ENCODE measurements at places on chromosomes 1 and 21.

DNA sequence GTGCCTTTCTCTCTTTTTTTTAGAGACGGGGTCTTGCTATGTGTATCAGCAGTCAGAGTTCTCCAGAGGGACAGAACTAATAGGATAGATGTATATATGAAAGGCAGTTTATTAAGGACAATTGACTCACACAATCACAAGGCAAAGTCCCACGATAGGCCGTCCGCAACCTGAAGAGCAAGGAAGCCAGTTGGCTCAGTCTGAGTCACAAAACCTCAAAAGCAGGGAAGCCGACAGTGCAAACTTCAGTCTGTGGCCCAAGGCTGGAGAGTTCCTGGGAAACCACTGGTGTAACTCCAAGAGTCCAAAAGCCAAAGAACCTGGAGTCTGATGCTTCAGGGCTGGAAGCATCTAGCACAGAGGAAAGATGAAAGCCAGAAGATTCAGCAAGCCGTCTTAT, 16.3 kb upstream of the H3-3A start:
- no peak for DNase-seq

- DNase-seq, result no peak
Observed at GRCh38 chr1:220910021-220910420, 30.8 kb downstream of the HLX start.

DNA sequence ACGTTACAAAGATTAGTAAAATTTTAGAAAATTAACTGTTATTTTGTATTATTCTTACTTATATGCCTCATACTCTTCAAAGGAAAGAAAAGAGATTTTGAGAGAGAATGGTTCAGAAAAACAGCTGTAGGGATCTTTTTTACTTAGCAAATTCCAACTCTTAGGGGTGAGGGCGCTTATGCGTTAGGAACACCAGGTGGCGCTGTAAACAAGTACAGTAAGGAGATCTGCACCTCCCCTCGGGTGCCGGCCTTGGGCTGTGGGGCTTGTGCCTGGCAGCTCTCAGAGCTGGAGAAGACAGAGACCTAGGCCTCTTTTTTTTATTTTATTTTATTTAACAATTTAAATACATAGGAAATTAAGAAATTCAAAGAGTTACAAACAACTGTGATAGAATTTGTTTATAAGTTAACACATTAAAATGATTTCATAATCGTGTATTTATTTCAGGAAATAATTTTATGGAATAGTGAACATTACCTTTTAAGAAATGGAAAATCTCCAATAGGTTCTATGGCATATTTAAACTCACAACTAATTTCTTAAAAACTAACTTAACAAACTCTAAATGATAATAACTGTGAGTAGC, 32.6 kb downstream of the UTP25 start:
- peak; percentile 46 for DNase-seq

DNA sequence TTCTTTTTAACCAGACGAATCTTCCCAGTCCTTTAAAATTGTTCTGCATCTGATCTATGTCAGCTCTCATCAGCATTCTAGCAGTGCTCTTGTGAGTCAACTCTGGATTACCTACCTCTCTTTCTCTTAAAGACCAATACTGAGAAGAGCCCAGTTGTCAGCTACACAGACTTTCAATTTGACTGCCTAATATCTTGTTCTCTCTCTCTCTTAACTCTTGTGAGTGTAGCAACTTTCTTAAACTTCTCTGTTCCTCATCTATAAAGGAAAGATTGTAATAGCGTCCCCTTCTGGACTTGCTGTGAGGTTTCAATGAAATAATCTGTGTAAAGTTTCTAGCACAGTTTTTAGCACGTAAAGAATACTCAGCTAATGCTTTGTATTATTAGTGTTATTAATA, 499.3 kb upstream of the ADAMTS5 start:
- no peak for DNase-seq

DNA sequence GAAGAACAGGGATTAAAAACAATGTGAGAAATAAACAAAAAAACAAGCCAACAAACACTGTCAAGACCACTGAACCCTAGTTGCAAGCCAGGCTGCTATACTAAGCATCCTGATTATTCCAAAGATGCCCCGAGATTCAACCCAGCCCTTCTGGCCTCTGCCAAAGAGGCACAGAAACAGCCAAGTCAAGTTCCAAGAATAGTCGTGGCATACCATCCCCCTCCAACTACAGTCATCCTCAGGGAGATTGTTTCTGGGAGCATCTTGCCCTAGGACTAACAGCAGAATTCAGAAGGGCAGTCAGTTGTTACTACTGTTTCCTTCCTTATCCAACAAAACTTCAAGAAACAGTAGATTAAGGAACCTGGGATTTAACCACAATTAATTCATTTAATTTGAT, 52.3 kb downstream of the ABL2 start:
- DNase-seq, result no peak

DNA sequence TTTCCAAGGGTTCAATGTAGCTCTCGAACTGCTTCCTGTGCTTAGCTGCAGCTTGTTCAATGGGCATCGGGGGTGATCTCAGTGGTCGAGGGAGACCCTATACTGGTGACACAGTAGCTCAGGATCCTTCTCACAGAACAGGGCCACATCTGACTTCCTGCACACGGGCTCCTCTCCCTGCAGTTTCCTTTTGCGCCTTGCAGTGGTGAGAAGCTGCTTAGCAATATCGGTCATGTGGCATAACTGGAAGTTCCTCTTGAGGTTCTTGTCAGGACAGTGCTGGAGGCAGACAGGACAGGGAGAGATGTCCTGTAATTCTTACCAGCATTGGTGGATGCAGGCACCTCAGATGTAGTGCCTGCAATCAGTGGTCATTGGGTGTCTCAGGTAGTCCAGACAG, 140.5 kb upstream of the MAP1LC3C start:
- DNase-seq, result no peak

GRCh38 chr1:233972951-233973635, 68.6 kb downstream of the SLC35F3 start:
- DNase-seq, result no peak

DNA sequence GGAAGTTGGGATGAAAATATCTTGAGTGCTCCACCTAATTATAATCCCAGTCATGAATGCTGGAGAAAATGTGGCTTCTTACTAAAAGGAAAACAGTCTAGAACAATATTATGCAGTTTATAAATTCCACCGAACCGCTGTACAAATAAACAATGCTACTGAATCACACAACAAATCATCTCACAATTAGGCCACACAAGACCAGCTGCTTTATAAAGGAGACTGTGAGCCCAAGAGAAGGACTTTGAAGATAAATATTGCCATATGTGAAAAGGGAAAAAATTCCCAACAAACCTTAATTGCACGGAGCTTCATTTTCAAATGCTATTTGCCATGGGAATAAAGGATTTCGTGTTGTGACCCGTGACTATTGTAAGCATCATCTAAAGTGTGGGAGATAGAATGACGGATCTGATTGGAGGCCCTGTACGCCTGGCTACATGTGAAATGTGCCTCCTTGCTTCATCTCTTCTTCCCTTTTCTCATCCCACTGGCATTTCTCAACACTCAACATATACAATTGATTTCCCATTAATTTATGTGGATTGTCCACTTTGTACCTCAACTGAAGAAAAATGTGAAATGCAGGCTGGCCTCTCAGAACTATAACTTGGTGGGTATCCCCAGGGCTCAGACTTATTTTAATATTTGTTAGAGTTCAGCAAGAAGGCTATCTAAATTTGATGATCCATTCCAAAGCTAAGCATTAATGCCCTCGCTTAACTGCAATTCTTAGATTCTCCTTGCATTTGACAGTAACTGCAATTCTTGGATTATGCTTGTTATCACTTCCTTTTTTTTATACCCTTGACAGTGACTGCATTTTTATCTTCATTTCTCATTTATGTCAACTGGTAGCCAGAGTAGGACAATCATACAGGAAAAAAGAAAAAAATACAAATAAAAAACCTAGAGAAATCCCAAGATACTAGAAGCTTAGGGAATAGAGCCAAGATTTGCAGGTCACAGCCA, 122.3 kb downstream of the TGFB2 start:
- DNase-seq, result no peak

GRCh38 chr1:10471411-10472219, 714 bp downstream of the DFFA start:
- DNase-seq, result no peak

DNA sequence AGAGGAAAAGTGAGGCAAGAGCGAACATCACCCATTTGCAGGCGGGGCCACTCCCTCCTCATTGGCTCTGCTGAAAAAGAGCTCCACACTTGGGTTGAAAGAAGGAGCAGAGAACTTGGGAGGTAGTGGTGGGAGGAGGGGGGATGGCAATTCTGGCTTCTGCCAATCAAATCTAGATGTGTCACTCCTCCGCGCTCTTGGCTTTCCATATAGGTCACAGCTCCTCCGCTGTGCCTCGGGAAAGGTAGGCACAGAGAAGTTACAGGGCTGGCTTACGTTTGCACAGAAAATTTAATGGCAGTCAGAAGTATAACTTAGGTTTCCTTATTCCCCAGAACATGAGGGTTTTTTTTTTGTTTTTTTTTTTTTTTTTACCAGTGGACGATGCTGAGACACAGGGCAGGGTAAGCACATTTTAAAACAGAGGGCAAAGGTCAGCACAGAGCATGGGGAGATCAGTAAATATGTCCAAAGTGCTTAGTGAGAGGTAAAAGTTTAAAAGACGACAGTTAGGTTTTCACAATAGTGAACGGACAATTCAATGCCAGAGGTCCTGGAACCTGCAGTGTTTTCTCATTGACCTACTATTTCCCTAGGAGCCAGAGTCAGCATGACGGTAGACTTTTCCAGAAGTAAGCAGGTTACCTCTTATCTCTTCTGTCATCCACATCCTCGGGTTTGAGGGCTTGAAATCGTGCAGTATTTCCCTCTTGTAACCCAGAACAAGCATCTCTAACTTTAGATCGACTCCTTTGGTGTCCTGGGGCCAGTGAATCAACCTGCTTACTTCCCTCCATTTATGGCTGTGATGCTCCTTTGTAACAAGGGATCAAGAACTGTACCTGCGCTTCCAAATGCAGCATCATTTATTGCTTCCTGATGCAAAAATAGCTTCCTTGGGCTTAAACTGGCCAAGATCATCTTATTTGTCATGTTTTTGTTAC, 258.9 kb upstream of the PROX1 start:
- no peak for DNase-seq

- no peak for DNase-seq
Observed at GRCh38 chr21:33531007-33531406, 10.9 kb downstream of the GART start.

- DNase-seq, result no peak
Observed at GRCh38 chr1:107831921-107832320, 133.1 kb downstream of the VAV3 start.

GRCh38 chr1:23341931-23342692, 2.0 kb downstream of the HNRNPR start:
- DNase-seq, result no peak

- DNase-seq, result no peak
Observed at GRCh38 chr21:26164311-26164710, 6.3 kb downstream of the APP start.

- DNase-seq, result no peak
Observed at GRCh38 chr1:183753464-183753891, 51.4 kb upstream of the RGL1 start.

GRCh38 chr1:40980068-40980452, 564 bp downstream of the CTPS1 start:
- DNase-seq, result no peak

GRCh38 chr1:56304975-56305374, 274.4 kb downstream of the PLPP3 start:
- no peak for DNase-seq

- DNase-seq, result no peak
Observed at GRCh38 chr1:156493154-156493631, 7.4 kb downstream of the MEF2D start.

DNA sequence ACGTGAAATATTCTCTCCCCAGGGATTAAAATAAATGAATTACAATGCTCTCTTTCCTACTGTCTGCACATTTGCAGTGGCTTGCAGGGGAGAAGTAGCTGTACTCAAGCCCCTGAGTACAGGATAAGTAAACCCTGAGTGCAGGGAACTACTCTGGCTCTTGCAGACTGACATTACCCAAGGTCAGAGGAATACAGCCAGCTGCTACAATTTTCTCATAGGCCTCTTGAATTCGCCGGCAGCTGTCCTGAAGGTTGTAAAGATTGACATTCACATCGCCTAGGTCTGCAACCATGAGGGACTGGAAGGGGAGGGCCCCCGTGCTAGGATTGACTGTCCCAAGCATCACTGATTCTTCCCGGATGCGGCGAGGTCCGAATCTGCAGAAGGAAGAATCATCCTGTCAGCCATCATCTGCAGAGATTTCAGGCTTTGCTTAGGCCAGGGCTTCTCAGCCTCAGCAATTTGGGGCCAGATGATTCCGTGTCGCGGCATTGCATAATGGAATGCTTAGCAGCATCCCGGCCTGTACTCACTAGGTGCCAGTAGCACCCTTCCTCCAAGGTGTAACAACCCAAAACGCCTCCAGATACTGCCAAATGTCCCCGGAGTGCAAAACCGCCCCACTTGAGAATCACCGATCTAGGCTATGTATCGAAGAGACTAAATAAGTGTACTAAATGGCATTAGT, 1.7 kb downstream of the AGMAT start:
- DNase-seq, result no peak

GRCh38 chr1:1032424-1032823, 12.5 kb downstream of the AGRN start:
- DNase-seq, result no peak

DNA sequence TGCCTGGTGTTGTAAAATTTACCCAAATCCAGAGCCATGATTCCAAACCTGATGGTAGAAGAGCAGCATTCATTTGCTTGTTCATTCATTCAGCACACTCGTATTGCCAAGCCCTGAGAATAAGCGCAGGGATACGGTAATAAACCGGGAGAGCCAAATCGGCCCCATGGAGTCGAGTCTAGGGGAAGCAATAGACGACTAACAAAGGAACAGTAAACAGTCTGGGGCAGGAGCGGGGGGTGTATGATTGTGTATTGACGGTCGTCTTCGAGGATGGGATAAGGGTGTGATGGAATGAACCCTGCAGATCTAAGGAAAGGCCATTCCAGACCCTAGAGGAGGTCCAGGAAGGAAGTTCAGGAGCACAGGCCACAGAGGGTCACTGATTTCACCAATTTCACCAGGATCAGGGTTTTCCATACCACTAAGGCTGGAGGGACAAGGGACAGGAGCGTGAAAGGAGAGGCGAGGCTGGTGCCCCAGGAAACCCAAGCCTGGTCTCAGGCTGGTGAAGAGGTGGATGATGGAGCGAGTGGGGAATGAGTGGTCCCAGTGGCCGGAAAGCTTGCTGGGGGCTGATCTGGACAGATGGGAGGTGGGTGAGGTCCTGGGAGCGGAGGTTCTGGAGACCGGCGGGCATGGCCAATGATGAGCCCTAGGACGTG, 61.1 kb upstream of the PDE9A start:
- no peak for DNase-seq

- DNase-seq, result no peak
Observed at GRCh38 chr1:33781652-33782051, 82.2 kb upstream of the HMGB4 start.

- DNase-seq, result no peak
Observed at GRCh38 chr1:3795453-3796214, 664 bp downstream of the LRRC47 start.

- DNase-seq, result no peak
Observed at GRCh38 chr21:36626791-36627190, 72.1 kb upstream of the SIM2 start.

- DNase-seq, result no peak
Observed at GRCh38 chr1:159200769-159201168, 3.9 kb upstream of the ACKR1 start.

GRCh38 chr1:206471415-206471801, 1.1 kb downstream of the IKBKE start:
- DNase-seq, result no peak

- no peak for DNase-seq
Observed at GRCh38 chr1:185495007-185495406, 178.0 kb upstream of the IVNS1ABP start.

- no peak for DNase-seq
Observed at GRCh38 chr1:226640321-226641136, 92.0 kb downstream of the STUM start.
